ENCODE measurements at places on chromosomes 6 and 20.

GRCh38 chr20:25061103-25061799 lies 3.3 kb upstream of the ACSS1 start:
- DNase-seq, result no peak

DNA sequence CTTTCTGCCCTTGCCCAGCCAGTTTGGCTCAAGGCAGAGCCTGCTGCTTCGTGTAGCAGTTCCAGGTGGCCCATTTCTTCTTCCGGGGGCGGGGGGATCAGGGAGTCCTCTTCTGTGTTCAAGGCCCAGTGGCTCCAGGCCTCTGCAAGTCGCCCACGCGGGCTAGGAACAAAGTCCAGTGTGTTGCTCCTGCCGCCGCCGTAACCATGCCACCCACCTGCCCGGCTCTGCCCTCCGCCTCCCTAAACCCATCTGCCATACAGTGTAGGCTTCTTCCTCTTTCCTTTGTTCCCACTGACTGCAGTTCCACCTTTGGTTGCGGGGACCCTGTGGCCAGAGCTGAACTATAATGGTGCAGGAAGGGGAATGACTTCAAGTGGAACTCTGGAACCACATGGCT lies 43.9 kb upstream of the SRF start:
- no peak for DNase-seq

DNA sequence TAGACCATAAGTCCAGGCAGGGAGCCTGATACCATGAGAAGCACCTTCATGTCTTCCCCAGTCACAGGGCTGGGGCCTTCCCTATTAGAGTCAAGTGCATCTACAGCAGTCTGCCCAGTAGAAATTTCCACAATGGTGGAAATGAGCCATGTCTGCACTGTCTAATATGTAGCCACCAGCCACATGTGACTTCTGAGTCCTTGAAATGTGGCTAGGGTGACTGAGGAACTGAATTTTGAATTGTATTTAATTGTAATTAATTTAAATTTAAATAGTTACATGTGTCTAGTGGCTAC lies 300.2 kb downstream of the CLIC5 start:
- no peak for DNase-seq

GRCh38 chr20:33279261-33279910 lies 3.6 kb upstream of the BPIFB1 start:
- no peak for DNase-seq

- DNase-seq, result no peak
Observed at GRCh38 chr6:166545156-166546034, 41.1 kb downstream of the RAMACL start.

GRCh38 chr6:38367231-38367630 lies 272.5 kb downstream of the BTBD9 start:
- no peak for DNase-seq

- DNase-seq, result no peak
Observed at GRCh38 chr6:146027586-146028251, 1.1 kb upstream of the GRM1 start.

GRCh38 chr6:95248499-95248898 lies 328.8 kb upstream of the MANEA start:
- DNase-seq, result no peak

GRCh38 chr6:26351544-26351953 lies 13.4 kb upstream of the BTN3A2 start:
- no peak for DNase-seq

DNA sequence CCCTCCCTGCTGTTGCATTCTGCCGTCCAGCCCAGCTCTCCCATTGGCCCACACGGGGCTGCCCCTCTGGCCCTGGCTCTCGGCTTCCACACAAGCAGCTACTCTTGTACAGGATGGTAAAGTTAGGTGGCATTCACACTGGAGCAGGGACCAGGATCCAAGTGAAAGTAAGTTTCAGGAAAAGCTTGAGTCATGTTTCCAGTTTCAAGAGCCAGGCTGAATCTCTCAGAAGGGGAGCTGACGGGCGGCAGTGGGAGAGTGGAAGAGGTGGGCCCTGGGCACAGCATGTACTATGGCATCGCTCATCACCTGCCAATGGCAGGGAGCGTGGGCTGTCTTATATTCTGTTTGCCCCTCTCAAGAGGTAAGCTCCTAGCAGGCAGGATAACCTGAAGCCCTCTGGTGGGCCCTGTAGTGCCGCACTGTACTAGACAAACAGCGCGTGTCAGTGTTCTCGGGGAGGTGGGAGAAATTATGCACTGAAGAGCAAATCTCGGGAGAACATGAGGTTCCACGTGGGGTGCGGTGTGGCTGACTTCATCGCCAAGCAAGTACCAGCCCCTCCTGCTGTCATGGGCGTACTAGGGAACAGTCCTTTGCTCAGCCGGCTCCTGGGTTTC lies 241.5 kb downstream of the NRN1 start:
- DNase-seq, result no peak

DNA sequence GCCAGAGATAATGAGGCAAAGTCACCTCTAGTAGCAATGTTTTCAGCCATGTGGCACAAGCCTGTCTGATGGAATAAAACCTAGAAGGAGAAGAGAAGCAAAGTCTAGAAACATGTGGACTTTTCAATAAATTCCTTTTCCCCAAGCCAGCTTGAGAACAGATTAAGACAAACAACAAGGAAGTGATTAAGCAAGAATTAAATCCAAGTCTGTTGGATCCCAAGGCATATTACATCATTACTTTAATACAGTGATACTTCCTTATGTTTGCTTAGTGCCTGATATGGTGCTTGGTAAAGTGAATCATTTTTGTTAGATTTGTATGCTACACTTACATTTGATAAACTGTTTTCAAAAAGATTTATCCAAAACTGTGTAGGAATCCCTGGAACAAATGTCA lies 260.3 kb upstream of the FAM83B start:
- no peak for DNase-seq

GRCh38 chr6:77092971-77093370 lies 370.3 kb downstream of the HTR1B start:
- no peak for DNase-seq

DNA sequence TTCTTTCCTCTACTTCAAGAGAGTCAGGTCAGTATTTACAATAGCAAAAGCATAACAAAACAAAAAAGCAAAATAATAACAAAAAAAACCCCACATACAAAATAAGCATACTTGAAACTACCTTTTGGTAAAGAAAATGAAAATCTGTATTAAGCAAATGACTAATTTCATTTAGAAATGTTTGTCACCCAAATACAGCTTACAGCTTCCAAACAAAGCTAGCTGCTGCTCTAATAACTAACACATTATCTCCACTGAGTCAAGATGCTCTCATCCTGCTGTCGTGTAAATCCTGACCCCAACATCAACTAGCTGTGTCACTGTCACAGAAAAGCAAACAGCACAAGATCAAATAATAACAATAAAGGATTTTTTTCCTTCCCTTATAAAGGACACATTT lies 21.7 kb downstream of the MAP7 start:
- DNase-seq, result no peak

GRCh38 chr6:40894962-40895799 lies 143.8 kb downstream of the UNC5CL start:
- no peak for DNase-seq

DNA sequence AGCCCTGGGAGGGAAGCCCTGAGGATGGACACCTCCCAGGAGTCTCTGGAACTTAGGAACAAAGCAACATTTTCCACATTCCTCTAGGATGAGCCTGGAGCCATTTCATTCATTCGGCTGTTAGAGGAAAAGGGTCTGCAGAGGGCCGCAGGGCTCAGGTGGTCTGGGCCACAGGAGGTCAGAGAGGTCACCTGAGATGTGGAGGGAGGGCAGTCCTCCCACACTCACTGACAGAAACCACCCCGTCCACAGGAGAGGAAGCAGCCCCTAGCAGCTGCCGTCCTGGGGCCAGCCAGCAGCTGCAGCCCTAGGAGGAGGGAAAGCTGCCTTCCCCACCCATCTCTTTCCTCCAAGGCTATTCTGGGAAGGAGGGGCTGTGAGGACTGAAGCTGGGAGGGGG lies 207.0 kb downstream of the CDC5L start:
- DNase-seq, result no peak
